ENCODE measurements at places on chromosomes 1 and 21.

DNA sequence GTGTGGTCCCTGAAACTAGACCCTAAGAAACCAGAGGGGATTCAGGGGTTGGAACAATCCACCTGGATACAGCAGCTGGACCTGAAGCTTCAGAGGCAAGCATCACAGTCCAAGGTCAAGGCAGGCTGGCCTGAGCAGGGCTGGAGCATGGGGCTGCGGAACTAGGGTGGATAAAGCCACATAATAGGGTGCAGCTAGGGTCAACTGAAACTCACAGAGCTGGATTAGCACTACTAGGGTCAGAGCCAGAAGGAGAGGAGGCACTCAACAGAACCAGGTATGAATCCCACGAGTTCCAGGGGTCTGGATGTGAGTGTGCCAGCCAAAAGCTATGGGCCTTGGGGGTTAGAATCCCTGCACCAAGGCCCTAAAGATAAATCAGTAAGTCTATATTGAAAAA is 231.0 kb upstream of the KIAA0040 start:
- DNase-seq = no peak

DNA sequence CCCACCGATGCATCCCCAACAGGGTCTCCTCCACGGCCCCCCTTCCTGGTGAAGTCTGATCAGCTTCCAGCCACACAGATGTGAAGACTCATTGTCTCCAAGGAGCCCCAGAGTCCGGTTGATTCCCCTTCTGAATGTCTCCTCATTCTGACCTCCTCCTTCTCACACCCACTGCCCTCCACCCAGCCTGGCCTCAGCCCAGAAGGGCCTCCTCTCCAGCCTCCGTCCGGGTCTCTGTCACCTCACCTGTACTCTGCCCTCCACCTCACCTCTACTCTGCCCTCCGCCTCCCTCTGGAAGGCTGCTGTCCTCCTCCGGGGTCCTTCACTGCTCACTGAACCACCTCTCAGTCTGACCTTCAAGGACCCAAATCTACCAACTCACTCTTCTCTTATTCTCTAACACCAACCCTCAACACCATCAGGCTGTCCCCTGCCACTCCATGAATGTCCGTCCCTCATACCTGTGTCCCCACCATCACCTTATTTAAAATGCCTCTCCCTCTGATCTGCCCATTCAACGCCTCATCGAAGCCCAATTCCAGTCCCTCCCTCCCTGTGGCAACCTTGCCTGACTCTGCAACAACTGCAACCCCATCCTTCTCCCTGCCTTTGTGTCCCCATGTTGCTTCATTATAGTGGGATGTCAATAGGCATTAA is 201.2 kb downstream of the TOMM20 start:
- DNase-seq = no peak

DNA sequence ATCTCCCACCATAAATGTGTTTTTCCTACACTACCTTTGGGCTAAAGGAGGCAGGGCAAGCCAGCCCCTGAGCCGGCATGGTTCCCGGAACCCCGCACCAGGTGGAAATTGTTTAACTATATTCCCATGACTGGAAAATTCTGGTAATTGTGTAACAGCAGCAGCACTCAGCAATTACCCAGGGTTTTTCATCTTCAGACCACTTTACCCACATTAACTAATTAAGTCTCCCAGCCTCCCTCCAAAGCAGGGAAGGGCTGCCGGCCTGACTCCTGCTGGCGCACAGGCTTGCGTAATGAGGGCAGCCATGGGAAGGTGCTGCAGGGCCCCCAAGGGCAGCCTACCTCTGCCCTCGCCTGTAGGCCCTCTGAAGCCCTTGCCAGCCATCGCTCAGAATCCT is 140.7 kb upstream of the VAMP3 start:
- DNase-seq = no peak

DNA sequence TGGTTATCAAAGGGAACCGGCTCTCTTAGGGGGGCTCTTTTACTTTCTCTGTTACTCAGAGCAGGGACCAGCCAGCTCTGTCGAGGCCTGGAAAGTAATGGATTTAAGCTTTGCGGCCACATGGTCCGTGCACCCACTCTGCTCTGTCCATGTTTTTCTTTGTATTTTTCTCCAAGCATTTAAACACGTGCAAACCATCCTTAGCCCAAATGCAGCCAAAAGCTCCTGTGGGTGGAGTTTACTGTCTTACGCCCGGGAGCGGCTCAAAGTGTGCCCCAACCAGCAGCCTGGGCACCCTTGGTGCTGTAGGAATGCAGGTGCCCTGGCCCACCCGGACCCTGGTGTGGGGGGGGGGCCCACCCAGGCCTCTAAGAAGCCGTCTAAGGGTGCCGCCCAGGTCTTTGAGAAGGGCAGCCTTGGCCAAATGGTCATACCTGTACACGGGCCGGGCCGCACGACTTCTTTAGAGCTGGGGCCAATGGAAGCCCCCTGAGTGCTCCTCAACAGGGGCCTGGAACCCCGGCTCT is 29.2 kb upstream of the POFUT2 start:
- no peak for DNase-seq

DNA sequence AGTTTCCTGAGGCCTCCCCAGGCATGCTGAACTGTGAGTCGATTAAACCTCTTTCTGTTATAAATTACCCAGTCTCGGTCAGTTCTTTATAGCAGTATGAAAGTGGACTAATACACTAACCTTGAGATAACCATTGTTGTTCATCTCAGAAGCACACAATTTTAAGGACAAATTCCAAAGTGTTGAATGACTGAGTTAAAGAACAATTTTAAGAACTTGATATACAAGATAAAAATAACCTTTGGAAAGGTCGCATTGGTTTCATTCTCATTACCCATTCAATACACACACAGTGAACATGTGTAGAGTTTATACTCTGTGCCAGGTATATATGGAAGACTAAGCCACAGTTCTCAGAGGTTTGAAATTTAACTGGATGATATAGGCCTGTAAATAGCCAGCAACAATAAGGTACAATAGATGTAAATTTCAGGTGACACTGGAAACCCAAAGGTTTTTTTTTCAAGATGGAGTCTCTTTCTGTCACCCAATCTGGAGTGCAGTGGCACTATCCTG is 19.1 kb upstream of the SRSF10 start:
- DNase-seq = no peak

- no peak for DNase-seq
These were observed 87.2 kb downstream of the SYT2 start for GRCh38 chr1:202623075-202623474.

Data from GM12892 (cell line).